ENCODE measurements at places on chromosomes 16 and 17. TPM values are rescaled to one million over a fixed set of nuclear protein-coding genes. Genes with fewer than 3 reads are reported as not detected.

- DNase-seq: no peak
Observed at GRCh38 chr17:80026359-80027042, 9.2 kb downstream of the TBC1D16 start.

GRCh38 chr16:68000450-68000849 lies 1.2 kb upstream of the DPEP2 start:
- no peak for DNase-seq

GRCh38 chr17:79626156-79626890 lies 15.5 kb upstream of the RBFOX3 start:
- DNase-seq: no peak

DNA sequence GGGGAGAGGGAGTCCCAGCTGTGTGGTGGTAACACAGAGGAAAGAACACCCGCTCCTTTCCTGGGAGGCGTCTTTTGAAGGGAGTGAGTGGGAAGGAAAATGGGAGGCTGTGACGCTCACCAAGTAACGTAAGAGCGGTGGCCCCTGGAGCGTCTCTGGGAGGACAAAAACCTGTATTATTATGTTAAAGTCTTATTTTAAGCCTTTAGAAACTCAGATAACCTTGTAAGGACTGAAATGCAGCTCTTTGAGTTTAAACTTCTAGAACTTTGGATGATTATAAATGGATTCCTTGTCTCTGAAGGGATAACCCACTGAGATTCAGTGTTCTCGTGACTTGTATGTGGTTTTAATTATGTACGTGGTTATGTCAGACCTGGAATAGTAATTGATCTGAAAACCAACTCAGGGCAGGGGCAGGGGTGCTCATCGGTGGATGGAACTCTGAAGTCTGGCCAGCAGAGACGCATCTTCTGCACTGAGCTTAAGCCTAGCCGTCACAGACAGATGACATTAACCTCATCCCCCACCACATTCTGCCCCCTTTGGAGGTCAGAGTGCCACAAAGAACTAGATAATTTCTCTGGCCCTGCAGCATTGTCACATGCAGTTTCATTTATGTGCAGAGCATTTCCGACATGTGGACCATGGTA lies 41.8 kb upstream of the SLC12A3 start:
- DNase-seq: no peak

DNA sequence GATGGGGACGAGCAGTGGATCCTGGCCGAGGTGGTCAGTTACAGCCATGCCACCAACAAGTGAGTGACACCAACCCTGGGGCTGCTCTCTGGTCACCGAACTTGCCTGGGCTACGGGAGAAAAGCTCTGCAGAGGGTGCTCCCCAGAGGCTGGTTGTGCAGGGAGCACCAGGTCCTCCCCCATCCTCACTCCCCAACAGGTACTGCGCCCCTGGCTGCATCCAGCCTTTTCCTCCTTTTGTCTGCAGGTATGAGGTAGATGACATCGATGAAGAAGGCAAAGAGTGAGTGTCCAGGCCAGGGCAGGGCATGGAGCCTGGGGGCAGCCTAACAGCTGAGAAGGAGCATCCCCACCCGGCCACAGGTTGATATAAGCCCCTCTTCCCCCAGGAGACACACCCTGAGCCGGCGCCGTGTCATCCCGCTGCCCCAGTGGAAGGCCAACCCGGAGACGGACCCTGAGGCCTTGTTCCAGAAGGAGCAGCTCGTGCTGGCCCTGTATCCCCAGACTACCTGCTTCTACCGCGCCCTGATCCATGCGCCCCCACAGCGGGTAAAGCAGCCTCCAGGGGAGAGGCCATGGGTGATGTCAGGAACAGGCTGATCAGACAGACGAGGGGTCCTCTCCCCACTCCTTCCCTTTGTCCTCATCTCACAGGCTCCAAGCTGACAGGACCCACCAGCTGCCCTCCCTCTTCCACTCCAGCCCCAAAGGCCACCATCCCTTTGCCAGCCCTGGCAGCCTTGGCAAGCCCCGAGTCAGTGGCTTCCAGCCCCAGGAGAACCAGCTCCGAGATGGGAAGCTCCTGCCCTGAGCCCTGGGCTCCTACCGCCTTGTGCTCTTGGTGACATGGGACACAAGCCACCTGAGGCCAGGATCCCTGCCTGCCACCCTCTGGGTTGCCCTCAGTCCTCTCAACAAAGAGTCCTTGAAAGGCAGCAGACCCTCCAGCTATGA lies 6.2 kb downstream of the SULT1A2 start:
- DNase-seq: no peak

- DNase-seq: no peak
Observed at GRCh38 chr16:79573884-79574283, 26.7 kb downstream of the MAF start.

- no peak for DNase-seq
Observed at GRCh38 chr17:79784353-79785016, 6.5 kb downstream of the CBX2 start.

DNA sequence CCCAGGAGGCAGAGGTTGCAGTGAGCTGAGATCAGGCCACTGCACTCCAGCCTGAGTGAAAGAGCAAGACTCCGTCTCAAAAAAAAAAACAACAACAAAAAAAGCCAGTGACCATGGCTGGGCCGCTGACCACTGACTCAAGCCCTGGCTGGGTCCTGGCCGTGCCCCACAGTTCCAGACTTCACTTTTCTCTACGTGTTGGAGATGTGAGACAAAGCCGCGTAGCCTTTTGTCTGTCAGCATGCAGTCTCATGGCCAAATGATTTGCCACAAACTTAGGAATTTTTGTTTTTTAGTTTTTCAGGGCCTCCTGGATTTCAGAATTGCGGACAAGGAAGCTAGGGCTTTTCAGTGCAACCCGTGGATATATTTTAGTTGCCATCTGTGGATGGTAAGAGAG lies 89.3 kb upstream of the CIBAR2 start:
- no peak for DNase-seq

GRCh38 chr17:58755269-58755576 lies 431 bp upstream of the PPM1E start:
- no peak for DNase-seq

DNA sequence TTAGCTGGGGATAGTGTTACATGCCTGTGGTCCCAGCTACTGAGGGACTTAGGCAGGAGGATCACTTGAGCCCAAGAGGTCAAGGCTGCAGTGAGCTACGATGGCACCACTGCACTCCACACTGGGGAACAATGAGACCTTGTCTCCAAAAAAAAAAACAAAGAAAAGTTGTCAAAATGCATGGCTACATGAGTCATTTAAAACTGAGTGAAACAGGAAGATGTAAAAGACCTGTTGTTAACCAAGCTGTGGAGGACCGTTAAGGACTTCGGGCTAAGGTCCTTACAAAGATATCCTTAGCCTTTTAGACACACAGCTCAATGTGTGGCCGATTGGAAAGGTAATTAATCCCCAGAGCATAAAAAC lies 25.1 kb downstream of the ZP2 start:
- peak; percentile 82 for DNase-seq

DNA sequence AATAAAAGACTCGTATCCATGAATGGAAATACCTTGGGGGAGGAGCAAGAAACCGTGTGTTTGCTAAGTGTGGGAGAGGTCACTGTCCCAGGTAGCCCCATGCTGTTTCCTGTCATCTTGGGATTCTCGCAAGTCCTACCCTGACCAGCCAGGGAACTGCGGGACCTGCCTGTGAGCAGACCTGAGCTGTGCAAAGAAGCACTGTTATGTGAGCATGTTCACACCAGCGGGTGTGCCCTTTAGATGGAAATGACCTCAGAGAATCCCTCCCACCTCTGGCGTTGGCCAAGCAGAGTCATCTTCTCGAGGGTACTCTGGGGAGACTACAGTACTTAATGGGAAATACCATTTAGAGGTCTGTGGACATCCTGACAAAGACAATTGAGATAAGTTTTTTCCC lies 127.0 kb upstream of the MON1B start:
- no peak for DNase-seq

GRCh38 chr17:40915199-40915661 lies 22.2 kb downstream of the KRT23 start:
- peak; percentile 95 for DNase-seq

DNA sequence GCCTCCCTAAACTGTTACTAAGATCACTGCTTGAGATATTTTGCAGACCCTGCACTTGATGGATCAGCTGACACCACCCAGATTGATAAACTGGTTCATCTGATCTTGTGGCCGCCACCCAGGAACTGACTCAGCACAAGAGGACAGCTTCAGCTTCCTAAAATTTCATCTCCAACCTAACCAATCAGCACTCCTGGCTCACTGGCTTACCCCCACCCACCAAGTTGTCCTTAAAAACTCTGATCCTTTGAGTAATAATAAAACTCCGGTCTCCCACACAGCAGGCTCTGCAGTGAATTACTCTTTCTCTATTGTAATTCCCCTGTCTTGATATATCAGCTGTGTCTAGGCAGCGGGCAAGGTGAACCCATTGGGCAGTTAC lies 174.8 kb downstream of the UTP18 start:
- DNase-seq: no peak

DNA sequence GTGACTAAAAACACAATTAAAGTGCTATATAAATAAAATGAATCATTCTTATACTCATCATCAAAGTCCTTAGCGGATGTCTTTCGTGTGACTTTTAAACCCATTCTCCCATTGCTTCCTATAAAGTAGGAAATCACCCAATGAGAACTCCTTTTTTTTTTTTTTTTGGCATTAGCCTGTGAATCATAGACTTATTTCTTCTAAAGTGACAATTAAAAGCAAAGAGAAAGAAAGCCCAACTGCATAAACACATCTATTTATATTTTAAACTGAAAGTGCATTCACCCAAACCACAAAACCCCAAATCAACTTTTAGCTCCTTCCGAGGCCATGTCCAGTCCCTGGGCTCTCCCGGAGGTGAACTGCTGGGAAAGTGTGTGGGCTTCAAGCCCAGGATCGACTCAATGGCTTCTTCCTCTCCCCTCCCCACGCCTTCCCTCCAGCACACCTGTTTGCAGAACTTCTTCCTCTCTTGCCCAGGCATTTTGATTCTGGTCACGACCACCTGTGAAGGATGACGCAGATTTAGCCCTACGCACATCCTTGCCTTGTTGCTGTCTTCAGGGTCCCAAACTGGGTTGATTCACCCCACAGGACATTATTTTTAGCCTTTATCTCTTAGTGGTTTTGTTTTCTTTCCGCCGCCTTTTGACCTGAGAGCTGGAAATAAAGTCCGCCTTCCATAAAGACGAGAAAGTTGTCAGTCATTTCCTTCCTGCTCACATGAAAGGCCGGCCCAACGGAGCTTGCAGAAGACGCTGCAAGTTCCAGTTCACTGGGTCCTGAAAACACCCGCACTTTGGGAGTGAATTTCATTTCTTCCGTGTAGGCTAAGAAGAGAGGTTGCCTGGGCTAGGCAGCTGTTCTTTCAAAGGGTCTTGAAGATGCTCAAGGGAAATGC lies 166.8 kb downstream of the MAP2K6 start:
- no peak for DNase-seq

DNA sequence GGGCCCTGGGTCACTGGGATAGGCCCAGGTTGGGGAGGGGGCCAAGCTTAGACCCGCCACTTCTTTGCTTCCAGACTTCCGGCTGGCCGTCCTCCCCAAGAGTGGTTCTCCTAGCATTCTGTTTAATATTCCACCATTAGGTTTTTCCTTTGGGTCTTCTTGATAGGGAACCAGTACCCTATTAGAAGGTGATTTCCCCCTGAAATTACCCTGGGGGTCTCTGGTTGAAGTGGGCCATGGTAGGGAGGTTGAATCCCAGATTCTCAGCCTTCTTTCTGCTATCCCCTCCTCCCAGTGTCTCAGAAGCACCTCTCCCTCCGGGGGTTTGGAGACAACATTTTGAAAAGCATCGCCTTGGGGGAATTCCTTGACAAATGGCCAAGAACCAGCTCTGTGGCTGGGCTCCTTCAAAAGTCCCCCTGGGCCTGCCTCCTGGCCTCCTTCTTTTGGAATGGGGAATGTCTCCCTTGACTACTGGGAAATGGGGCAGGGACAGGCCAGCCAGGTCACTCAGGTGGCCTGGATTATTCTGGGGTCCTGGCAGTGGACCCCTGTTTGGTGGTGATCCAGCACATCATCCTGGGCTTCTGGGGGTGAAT lies 5.7 kb downstream of the LASP1 start:
- no peak for DNase-seq

- no peak for DNase-seq
Observed at GRCh38 chr17:349666-350065, 2.9 kb downstream of the RPH3AL start.

- DNase-seq: no peak
Observed at GRCh38 chr17:40910441-40910841, 25.4 kb upstream of the KRT20 start.

- DNase-seq: peak; percentile 97
Observed at GRCh38 chr16:22206013-22206841, at the start of gene EEF2K. TSS of gene EEF2K (plus strand) at chr16:22206278. CDS start at chr16:22225730, 19,452 bp downstream.

GRCh38 chr16:2022723-2023091 lies 3.1 kb downstream of the NPW start:
- no peak for DNase-seq

GRCh38 chr16:84278968-84279367 lies 15.7 kb upstream of the WFDC1 start:
- DNase-seq: no peak

- DNase-seq: peak; percentile 78
Observed at GRCh38 chr17:64326420-64327054, 63.5 kb upstream of the TEX2 start.

GRCh38 chr16:84990782-84991181 lies 20.6 kb downstream of the ZDHHC7 start:
- DNase-seq: no peak

- DNase-seq: no peak
Observed at GRCh38 chr16:66703406-66704215, 7.1 kb upstream of the CMTM4 start.

- no peak for DNase-seq
Observed at GRCh38 chr17:56167491-56167890, 14.2 kb downstream of the ANKFN1 start.

- no peak for DNase-seq
Observed at GRCh38 chr16:86480444-86480843, 29.9 kb upstream of the FOXF1 start.

The COQ9 gene
- 82.4 TPM for total RNA-seq

The GLIS2 gene
- total RNA-seq: 2.8 TPM

The IGSF6 gene
- not detected for total RNA-seq

The KRTAP1-1 gene
- not detected for total RNA-seq

The KRT24 gene
- not detected for total RNA-seq

The FMNL1 gene
- total RNA-seq: 41.4 TPM

The TMEM92 gene
- total RNA-seq: 2.5 TPM

The SLFN14 gene
- total RNA-seq: not detected

The REXO5 gene
- total RNA-seq: 13.9 TPM

The PRAC2 gene
- total RNA-seq: not detected

The UTS2R gene
- total RNA-seq: not detected

The MYL4 gene
- not detected for total RNA-seq

The NRN1L gene
- not detected for total RNA-seq

The PRDM7 gene
- not detected for total RNA-seq

Measured in HT1080 (cell line).